ENCODE measurements at places on chromosomes 7 and 10. TPM values are rescaled to one million over a fixed set of nuclear protein-coding genes. Genes with fewer than 3 reads are reported as not detected.

Gene ZNF467
- total RNA-seq, result 0.26 TPM

Gene SFTPA1
- total RNA-seq, result not detected

Gene PNLIP
- total RNA-seq, result not detected

Gene MKX
- not detected for total RNA-seq

Gene DGKI
- total RNA-seq, result 5.3 TPM

Gene CNNM1
- under 0.01 TPM for total RNA-seq

Gene CCDC3
- 21.1 TPM for total RNA-seq

Gene CFTR
- not detected for total RNA-seq

Gene EN2
- not detected for total RNA-seq

Gene PRPS1L1
- total RNA-seq, result 0.13 TPM

Gene MMP21
- not detected for total RNA-seq

Gene MAGI2
- total RNA-seq, result 4.6 TPM

Gene ECD
- total RNA-seq, result 20.7 TPM

Gene CPXM2
- total RNA-seq, result 99.2 TPM

Gene BHLHA15
- total RNA-seq, result 0.13 TPM

Gene ZFYVE27
- total RNA-seq, result 21.7 TPM

Gene TMEM229A
- 0.13 TPM for total RNA-seq

Gene ARMS2
- not detected for total RNA-seq

Gene NKX2-3
- total RNA-seq, result not detected

All from aortic smooth muscle cell (primary cell).